NCI-H460 (cell line): ENCODE measurements at places on chromosomes 3 and 15.

GRCh38 chr3:141860766-141861513, 15.5 kb upstream of the ATP1B3 start:
- no peak for DNase-seq

DNA sequence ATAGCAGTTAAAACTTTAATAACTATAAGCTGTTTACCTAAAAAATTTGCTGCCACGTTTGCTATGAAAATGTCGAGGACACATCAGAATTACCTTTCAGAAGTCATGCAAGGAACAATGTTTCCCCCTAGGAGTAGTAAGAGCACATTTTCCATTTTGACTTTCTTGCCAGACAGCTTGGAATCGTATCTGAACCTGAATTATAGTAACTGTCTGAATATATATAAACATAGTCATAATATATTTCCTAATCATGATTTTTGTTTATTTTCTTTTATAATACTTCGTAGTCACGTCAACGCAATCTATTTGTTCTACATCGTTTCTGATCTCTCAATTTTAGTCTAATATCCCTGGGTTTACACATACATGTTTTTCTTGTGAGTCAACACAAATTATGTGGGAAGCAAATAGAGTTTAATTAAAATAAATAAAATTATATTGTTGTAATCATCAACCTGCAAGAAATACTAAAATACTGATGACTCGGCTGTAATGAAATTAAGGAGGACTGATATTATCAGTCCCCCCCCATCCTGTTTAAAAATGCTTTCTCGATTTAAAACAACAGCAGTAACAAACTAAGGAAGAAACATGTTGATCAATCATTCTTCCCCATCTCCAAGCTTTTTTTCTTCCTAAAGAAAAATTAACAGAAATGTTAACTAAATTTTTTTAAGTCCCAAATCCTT, 78.4 kb downstream of the MME start:
- no peak for DNase-seq

DNA sequence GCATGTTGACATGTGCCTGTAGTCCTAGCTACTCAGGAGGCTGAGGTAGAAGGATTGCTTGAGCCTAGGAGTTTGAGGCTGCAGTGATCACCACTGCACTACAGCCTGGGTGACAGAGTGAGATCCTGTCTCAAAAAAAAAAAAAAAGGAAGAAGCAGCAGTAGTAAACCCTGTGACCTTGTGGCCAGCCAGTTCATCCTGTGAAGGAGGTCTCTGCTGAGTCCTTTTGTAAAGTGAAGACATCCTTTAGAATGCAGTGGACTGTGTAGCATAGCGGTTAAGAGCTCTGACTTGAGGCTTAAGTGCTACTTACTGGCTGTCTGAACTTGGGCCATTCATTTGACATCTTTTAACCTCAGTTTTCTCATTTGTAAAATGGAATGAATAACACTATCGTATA, 8.3 kb downstream of the EXOSC7 start:
- no peak for DNase-seq

GRCh38 chr3:72191209-72191960, 406.4 kb upstream of the PROK2 start:
- no peak for DNase-seq

DNA sequence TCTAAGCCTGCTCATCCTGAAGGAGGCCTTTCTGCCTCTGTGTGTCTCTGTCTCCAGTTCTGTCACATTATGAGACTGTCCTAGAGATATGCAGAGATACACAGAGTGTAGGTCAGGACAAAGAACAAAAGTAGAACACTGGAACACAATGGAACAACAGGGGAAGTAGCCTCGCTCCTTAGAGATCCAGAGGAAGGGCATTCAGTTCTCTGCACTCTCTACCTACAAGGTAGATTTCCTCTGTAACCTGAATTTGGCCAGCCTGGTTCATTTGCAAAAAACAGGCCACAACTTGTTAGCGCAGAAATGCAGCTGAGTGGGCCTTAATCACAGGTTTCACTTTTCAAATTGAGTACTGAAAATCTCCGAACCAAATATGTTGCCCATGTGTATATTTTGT, 19.4 kb downstream of the NEK10 start:
- DNase-seq = no peak

GRCh38 chr3:40876009-40876408, 323.3 kb upstream of the CTNNB1 start:
- DNase-seq = no peak

GRCh38 chr3:42300013-42300412, 34.0 kb upstream of the CCK start:
- peak; percentile 26 for DNase-seq

- DNase-seq = no peak
Observed at GRCh38 chr3:45690336-45691035, 1.3 kb downstream of the SACM1L start.

DNA sequence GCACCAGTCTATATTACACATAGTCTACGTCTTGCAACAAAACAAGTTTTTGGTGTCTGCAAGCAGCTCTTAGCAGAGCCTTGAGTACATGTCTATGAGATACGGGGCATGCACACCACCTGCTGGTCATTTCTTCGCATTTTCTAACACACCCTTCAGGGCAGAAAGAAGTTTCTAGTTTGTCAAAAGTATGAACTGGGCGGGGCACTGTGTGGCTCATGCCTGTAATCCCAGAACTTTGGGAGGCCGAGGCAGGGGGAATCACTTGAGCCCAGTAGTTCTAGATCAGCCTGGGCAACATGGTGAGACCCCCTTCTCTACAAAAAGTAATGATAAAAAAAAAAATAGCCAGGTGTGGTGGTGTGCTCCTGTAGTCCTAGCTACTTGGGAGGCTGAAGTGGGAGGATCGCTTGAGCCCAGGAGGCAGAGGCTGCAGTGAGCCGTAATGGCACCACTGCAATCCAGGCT, 64.2 kb upstream of the ARL8B start:
- DNase-seq = peak; percentile 77

DNA sequence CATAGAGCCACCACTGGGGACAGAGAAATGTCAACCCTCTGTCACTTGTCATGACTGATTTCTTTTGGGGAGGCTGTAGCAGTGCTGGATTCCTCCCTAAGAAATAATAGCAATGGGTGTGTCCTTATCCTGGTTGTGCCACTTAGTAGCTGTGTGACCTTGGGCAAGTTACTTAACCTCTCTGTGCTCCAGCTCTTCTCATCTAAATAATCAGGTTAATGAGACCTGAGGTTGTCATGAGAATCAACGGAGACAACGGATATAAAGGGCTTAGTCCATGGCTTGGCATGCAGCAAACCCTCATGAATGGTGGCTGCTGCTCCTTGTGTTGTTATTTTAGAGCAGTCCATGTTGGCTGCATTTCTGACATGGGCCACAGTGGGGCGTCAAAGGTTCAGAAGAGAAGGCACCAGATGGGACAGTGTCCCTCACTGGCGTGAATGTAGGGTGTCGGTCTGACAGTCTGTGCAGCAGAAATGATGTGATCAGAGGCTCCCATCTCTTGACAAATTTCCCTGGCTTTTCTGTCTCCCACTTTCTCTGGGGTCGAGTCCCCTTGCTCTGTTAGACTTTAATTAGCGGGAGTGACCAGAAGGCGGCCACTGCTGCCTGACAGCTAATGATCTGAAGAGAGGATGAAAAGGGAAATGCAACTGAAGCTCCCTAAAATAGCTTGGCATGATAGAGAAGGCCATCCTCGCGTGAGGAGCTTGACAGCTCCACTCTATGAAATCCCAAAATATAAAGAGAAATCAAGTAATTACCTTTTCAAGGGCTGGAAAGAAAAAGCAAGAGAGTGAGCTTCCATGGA, 209.4 kb downstream of the CADPS start:
- peak; percentile 60 for DNase-seq

- DNase-seq = no peak
Observed at GRCh38 chr15:51750792-51751696, at the start of gene TMOD2. Gene TMOD2, plus strand, starts transcription at chr15:51751597. Its CDS starts 14,845 bp downstream, at chr15:51766442.

GRCh38 chr15:50358845-50359244, 3.8 kb upstream of the GABPB1 start:
- peak; percentile 29 for DNase-seq

GRCh38 chr3:167493244-167493643, 19.4 kb upstream of the SERPINI2 start:
- DNase-seq = no peak

DNA sequence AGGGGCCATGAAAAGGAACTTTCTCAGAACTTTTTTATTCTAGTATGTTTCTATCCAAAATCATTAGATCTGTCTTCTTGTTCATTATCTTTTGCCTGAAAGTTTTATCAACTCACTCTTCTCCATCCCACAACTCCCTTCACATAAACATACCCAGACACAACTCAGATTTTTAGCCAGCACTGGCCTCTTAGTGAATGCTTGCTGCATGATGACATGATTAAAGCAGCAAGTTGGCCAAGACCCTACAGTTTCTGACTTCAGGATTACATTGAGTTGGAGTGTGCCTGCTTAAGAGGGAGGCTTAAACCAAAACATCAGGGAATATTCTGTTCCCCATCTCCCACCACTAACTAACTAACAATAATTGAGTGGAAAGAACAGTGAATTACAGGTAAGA, 38.1 kb downstream of the PLSCR2 start:
- DNase-seq = no peak

GRCh38 chr3:42013691-42014457, 52.0 kb upstream of the ULK4 start:
- DNase-seq = no peak

DNA sequence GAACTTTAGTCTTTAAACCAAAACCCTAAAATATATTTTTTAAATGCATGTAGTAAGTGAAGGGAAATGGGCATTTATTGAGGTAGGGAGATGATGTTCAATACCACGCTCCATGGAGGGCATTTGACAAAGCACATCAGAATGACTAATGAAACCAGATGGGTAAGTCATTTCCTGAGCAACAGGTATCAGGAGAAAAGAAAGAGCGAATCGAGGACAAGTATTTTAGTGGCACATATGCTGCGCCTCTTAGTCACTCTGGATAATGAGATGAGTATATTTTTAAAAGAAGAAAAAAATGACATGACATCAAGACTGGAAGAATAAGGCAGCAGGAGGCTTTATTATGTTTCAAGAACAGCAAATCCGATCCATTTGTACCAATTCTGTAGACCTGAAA, 129.0 kb upstream of the ARHGEF3 start:
- no peak for DNase-seq

DNA sequence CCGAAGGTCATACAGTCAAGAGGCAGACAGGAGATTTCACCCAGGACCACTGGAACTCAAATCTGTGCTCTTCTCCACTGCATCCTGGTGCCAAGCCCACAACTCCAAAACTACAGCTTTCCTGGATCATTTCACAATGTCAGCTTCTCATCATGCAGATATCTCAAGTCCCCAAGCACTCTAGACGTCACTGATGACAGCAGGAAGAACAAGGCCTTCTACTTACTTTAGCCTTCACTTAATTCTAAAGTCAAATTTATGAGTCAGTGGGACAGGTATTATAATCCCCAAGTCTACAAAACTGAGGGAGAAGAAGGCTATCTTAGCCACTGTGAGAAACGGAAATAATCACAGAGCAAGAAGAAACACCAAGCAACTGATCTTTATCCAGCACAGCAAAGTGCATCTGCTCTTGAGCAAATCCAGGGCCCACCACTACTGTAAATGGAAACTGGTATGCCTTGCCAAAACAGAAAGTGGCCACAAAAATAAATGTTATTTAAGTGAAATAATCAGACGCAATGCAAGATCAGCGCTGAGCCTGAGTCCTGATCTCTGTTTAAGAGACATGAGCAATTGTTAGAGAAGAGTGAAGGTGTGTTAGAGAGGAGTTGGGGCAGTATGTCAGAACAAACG, 928 bp downstream of the RAD18 start:
- no peak for DNase-seq

GRCh38 chr3:186668426-186668825, 2.6 kb downstream of the HRG start:
- DNase-seq = no peak

DNA sequence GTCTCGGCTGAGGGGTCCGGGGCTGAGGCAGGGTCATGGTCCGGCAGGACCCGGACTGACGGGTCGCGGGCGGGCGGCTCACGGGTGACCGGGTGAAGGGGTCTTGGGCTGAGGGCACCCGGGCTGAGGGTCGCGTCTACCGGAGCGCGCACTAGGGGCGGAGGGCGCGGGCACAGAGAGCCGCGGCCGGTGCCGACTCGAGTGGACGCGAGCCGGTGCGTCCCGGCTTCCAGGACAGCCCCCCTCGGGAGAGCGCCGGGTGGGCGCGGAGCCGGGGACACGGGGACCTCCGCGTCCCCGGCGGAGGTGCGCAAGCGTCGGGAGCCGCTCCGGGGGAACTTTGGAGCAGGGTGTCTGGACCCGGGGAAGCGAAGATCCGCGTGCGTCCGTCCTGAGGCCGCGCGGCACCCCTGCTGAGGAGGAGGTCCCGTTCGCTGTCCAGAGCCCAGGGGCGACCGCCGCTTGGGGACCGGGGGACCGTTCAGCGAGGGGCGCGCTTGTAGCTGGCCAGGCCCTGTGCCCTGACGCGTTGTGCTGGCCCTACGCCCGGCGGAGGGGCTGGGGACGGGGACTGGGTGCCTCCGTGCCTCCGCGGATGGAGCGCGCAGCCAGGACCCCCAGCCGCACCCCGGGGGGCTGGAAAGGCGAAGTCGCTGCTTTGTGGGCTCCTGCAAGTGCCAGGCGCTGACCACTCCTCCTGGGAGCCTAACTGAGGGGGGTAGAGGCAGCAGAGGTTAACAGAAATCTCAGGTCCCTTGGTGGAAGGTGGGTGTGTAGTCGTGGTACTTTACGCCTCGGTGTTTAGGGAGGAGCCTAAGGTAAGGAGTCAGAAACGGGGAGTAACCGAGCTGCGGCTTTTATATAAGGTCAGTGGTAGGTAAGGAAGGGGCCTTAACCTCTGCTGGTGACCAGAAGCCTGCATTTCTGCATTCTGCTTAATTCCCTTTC, at the start of gene PPARG:
TSS of gene PPARG (plus strand) at position 889 of the 948 bp plus-strand sequence. CDS start 90,642 bp downstream, outside the sequence.
- no peak for DNase-seq

GRCh38 chr3:194707147-194707540, 21.5 kb downstream of the FAM43A start:
- no peak for DNase-seq

- DNase-seq = no peak
Observed at GRCh38 chr15:27868828-27869404, 230.2 kb downstream of the OCA2 start.

- DNase-seq = no peak
Observed at GRCh38 chr3:143220741-143221140, 101.2 kb downstream of the CHST2 start.

DNA sequence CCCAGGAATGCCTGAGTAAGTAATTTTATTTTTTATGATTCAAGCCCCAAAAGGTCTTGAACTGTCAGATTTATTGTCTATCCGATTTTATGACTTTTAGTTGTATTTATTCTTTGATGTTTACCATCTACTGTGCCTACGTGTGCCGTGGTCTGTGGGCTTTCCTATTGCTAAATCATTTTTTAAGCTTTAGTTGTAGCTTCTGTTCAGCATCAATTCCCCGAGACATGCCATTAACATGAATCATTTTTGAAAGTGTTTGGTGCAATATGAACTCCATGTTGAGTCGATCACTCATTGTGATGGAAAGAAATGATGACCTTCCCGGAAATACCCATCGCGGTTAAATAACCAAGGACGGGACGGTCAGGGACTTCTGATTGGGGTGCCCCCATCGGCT, 268.7 kb upstream of the THRB start:
- peak; percentile 5 for DNase-seq

- no peak for DNase-seq
Observed at GRCh38 chr15:82081914-82082762, 36.3 kb upstream of the MEX3B start.
